H7 (cell line): ENCODE measurements at places on chromosomes 5 and 9.
A peak's percentile ranks its signal among the peaks of the same experiment; 100 is the strongest.

DNA sequence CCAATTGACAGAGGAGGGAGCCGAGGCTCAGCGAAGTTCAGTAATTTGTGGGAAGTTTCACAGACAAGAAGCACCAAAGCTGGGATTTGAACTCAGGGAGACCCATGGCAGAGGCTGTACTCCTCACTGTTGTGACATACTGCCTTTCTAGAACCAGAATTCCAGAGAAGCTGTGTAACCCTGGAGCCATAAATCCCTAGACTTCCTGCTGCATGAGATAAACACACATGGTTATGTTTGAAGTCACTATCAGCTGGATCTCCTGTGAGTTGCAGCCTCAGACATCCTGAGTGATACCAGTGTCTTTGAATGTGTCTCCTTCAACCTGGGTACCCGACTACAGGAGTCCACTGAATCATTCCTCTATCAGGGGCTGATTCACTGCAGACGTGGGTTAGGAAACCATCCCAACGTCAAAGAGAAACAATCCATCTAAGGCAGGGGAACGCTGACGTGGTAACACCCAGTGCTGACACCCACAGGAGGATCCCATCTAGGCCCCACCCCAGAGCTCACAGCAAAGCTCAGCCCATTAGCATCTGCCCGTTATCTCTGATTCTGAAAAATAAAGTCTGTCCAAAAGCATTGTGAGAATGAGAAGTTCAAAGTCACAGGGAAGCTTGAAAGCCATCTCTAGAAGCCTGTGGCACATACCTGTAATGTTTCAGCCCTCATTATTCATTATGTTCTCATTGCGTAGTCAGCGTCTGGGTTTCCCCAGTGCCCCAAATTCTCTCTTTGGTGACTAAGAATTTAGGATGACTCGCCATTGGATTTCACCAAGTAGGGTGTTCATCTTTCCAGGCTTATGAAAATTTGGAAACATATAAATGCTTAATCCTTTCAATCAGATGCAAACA, 36.3 kb upstream of the BASP1 start:
- DNase-seq: no peak

GRCh38 chr9:110260911-110261310, 4.6 kb upstream of the TXN start:
- no peak for DNase-seq

DNA sequence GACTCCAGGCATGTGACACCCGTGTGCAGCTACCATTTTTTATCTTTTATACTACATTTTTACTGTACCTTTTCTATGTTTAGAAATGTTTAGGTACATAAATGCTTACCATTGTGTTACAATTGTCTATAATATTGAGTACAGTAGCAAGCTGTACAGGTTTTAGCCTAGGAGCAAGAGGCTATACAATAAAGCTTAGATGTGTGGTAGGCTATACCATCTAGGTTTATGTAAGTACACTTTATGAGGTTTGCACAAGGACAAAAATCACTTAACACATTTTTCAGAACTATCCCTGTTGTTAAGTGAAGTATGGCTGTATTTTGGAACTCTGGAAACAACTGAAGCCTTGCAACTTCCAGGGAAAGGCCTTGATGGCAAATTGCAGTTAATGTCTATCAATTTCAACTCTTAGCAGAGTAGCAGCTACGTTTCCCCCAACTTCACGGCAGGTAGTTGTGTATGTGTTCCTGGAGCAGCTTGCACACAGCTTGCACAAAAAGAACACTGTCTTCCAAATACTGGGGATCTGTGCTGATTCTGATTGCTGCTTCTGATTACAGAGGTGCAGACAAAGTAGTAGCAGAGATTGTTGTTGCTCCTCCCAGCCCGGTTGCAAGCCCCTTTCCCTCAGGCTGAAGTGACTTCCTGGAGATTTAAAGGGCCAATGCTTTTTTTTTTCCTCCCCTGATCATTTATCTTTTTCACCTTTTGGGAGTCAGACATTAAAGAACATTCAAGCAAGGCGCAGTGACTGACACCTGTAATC, 30.0 kb downstream of the SIL1 start:
- no peak for DNase-seq

DNA sequence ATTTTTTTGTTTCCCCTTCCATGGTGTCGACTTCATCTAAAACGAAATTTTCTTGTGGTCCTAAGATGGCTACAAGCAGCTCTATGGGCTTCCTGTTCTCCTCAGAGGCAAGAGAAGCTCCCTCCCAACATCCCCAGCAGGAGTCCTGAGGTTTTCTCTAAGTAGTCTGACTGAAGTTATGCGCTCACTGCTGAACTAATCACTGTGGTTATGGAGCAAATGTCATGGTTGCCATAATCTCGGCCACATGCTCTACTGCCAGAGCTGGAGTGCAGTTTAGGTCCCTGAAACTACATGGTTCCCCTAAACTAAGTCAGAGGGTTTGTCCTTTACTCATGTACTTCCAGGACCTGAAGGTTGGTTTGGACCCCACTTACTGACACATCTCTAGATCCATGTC, 68.0 kb upstream of the MAMDC2 start:
- DNase-seq: no peak

GRCh38 chr5:31464081-31464480, 67.8 kb downstream of the DROSHA start:
- no peak for DNase-seq

- no peak for DNase-seq
Measured at GRCh38 chr9:76403352-76403751, 9.1 kb upstream of the RFK start.

DNA sequence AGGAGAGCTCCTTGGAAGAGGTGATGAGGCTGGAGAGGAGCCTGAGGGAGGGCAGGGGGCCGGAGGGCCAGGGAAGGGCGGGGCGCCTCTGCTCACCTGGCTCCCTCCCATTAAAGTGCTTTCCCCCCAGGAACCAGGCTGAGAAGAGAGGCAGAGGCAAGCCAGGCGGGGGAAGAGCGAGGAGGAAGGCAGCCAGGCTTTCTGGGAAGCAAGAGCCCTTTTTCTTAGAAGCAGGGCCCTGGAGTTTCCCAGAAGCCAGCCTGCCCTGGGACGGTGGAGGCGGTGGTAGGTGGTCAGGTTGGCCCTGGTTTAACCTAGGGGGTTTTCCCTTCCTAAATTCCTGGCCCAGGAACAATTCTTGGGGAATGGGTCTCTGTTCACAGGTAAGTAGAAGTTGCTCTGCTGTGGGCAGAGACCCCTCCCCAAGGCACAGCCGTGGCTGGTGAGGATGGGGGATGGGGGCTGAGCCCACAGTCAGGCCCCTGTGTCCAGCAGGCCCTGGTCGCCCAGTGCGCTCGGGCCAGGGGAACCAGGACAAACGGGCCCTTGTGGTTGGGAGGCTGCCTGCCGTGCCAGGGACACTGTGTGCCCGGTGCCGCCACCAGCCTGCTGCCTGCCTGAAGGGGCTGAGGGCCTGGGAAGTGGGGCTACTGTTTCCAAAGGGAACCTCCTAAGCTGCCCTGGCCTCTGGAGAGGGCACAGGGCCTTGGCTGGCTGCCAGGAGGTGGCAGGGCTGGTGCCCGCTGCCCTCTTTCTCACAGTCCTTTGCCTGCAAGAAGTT, 16.6 kb upstream of the RALGDS start:
- peak; percentile 71 for DNase-seq

DNA sequence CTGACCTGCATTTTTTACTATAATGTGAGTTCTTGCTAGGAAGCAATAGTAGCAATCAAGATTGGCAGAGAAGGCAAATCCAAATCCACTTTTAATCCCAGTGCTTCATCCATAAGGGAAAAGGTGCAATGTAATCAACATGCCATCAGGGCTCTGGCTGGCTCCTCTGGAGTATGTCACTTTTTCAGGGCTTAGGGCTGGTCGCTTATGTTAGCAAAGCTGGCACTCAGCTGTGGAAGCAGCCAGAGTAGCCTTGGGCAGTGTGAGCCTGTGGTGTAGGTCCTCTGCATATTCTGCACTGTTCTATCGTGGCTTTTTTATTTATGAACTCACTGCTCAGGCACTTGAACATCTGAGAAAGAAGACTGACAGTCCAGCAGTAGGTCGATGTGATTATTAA, 16.1 kb downstream of the ACTBL2 start:
- DNase-seq: no peak

GRCh38 chr9:306907-307306, 92.2 kb downstream of the DOCK8 start:
- DNase-seq: peak; percentile 39

DNA sequence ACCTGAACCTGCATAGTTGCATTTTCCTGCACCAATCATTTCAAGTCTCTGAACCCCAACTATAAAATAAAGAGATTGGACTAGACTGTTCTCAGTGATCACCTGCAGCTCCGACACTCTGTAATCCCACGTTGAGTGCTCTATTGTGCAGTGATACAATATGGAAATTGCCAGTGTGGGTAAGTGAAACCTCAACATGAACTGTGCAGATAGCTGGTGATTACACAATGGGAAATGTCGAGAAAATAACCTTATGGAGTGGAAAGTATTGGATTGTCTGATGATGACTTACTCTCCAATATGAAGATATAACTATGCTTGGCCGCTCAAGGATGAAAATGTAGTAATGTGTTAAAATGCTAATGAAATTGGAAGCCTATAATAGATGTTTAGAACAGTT, 293.1 kb upstream of the BRINP1 start:
- DNase-seq: no peak

GRCh38 chr5:122351416-122352157, 39.5 kb downstream of the SNCAIP start:
- DNase-seq: no peak

- no peak for DNase-seq
Measured at GRCh38 chr5:106094839-106095238, 1575.9 kb downstream of the EFNA5 start.

DNA sequence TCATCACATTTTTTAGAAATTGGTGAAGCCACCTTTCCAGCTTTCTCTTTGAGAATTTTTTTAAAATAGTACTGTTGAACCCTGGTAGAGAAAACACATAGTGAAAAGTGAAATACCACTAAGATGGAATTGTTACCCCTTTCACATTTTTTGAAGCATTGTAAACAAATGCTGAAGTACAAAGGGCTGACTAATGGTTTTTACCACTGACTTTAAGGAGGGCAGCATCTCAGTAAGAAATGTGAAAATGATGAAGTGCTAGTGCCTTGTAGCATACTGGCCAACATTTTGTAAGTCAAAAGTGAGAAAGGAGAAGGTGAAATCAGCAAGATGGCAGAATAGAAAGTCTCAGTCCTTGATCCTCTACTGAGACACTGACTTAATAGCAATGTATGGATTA, 320.6 kb downstream of the PJA2 start:
- DNase-seq: no peak

DNA sequence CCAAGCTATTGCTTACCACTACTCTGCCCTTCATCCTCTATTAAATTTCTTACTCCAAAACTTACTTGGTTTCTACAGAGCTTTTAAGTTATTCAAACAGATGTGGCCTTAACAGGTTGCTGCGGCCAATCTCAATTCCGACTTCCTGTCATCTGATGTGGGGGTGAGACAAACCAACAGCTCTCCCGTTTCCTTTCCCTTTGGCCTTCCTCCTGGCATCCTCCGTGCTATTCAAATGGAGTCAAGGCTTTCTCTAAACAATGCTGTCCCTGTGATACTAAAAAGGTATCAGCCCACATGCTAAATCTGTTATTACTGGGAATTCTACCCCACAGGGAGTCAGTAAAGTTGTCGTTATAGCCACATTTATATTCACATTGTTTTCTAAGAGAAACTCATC, 11.8 kb downstream of the RBM18 start:
- DNase-seq: peak; percentile 26

GRCh38 chr5:150001660-150002486, 1.3 kb downstream of the HMGXB3 start:
- peak; percentile 81 for DNase-seq

- DNase-seq: peak; percentile 71
Measured at GRCh38 chr5:173291722-173292658, 36.2 kb downstream of the STC2 start.

- DNase-seq: no peak
Measured at GRCh38 chr5:175516933-175517823, 38.8 kb downstream of the SFXN1 start.

GRCh38 chr9:68727636-68728035, 22.6 kb downstream of the PIP5K1B start:
- no peak for DNase-seq

GRCh38 chr5:73256862-73257261, 83.9 kb downstream of the TMEM174 start:
- DNase-seq: no peak
